ENCODE measurements at places on chromosomes 11 and 22.
A peak's percentile ranks its signal among the peaks of the same experiment; 100 is the strongest.

GRCh38 chr11:76661834-76662434 is 8.6 kb downstream of the LRRC32 start:
- H3K4me3 ChIP-seq = no peak overlapping the region
- peaks cover 5% of the 10 kb centered on the region for H3K4me1 ChIP-seq
- peaks cover 31% of the 10 kb centered on the region for H3K36me3 ChIP-seq
- no peak for DNase-seq
- H3K27me3 ChIP-seq = no peaks in the 10 kb centered on the region
- no peak overlapping the region for H3K27ac ChIP-seq

- no peak for DNase-seq
- H3K4me3 ChIP-seq = peak overlapping the region; percentile 28
- peaks cover 29% of the 10 kb centered on the region for H3K4me1 ChIP-seq
- H3K36me3 ChIP-seq = no peaks in the 10 kb centered on the region
- H3K27me3 ChIP-seq = peaks cover 11% of the 10 kb centered on the region
- H3K27ac ChIP-seq = no peak overlapping the region
Observed at GRCh38 chr22:40678493-40679248, 613 bp upstream of the MCHR1 start.

GRCh38 chr11:122882857-122883645 is 492 bp downstream of the JHY start:
- H3K4me1 ChIP-seq = peaks cover 20% of the 10 kb centered on the region
- H3K27me3 ChIP-seq = no peaks in the 10 kb centered on the region
- peak overlapping the region; percentile 69 for H3K4me3 ChIP-seq
- H3K27ac ChIP-seq = peak overlapping the region; percentile 73

GRCh38 chr11:117074119-117074518 is 24.1 kb downstream of the SIK3 start:
- no peaks in the 10 kb centered on the region for H3K36me3 ChIP-seq
- H3K4me3 ChIP-seq = no peak overlapping the region
- no peak for DNase-seq

DNA sequence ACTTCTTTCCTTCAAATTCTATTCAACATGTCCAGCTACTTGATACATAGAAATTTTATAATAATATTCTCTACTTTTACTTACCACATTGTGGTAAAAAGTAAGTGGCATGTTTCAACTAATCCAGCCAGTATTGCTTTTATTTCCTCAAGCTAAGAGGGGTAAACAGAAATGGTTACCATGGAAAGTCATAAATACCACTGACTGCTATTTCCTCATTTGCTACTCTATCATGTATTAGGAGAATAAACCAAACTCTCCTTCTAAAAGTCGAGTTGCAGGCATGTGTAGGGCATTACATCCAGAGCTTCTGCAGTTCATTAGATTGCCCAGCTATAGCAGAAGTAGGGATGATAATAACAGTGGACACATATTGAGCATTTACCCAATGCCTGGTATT is 208.4 kb downstream of the MAML2 start:
- no peak for DNase-seq
- H3K36me3 ChIP-seq = no peaks in the 10 kb centered on the region
- no peak overlapping the region for H3K4me3 ChIP-seq

DNA sequence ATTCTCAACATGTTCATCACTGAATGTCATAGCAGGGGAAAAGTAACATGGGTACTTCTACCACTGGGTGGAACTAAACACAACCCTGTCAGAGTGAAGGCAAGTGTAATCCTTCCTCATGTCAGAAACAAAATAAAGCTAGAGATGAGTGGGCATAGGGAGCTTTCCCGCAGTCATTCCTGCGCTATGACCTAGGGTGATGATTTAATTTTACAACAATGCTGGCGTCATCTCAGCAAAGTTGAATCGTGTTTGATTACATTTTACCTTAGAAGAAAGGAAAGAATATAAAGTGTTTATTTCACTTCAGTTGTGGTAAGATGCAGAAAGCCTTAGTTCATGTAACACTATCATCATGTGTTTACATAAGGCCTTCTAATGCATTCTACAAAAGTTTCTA is 355.6 kb downstream of the METTL15 start:
- peak; percentile 11 for DNase-seq
- no peaks in the 10 kb centered on the region for H3K4me1 ChIP-seq
- no peak overlapping the region for H3K27ac ChIP-seq
- no peak overlapping the region for H3K4me3 ChIP-seq

DNA sequence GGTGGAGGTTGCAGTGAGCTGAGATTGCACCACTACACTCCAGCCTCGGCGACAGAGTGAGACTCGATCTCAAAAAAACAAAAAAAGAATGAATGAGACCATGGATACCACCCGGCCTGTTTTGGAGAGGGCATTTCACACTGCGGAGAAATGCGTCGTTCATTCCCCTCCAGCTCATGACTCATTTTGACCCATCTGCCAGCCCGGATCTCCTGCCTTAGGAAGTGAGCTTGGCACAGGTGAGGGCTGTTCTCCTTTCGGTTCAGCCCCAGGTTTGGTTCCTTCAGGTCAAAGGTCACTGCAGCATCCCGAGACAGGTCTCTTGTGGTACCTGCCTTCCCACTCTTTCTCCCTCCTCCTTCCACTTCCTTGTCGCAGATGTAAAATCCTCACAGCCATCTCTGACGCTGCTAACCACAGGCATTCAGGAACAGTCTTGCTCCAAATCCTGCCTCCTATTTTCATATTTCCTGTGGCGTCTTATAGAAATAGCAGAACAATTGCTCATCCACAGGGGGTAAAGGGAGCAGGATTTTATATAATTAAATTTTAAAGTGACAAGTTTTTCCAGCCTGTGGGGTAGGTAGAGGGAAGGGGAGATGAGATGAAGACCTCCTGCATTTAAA is 517.9 kb downstream of the NTM start:
- no peaks in the 10 kb centered on the region for H3K4me1 ChIP-seq
- no peak overlapping the region for H3K27ac ChIP-seq
- H3K27me3 ChIP-seq = peaks cover 10% of the 10 kb centered on the region
- no peak overlapping the region for H3K4me3 ChIP-seq

- no peaks in the 10 kb centered on the region for H3K36me3 ChIP-seq
- H3K4me1 ChIP-seq = no peaks in the 10 kb centered on the region
- DNase-seq = no peak
- no peak overlapping the region for H3K27ac ChIP-seq
Observed at GRCh38 chr22:35008213-35008612, 57.7 kb upstream of the ISX start.

GRCh38 chr11:62545437-62546243 is 966 bp downstream of the AHNAK start:
- peak; percentile 89 for DNase-seq
- H3K27me3 ChIP-seq = no peaks in the 10 kb centered on the region
- peak overlapping the region; percentile 96 for H3K27ac ChIP-seq
- H3K4me3 ChIP-seq = peak overlapping the region; percentile 83

DNA sequence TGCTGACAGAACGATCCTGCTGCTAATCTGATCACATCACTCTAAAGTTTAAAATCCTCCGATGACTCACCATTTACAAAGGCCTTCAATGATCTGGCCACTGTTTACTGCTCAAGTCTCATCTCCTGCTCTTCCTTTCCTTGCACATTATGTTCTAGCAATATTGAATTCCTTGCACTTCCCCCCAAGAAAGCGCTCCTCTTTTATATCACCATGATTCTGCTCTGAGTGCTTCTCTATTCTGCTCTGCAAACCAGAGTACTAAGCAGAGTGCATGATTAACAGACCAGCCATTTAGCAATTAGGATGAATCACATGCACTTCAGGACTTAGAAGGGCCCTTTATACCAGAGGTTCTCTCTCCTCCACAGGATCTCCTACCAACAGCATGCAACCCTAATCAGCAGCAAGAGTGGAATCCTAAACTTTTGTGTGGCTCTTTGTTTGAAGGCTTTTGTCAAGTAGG is 1122.8 kb upstream of the CCDC90B start:
- no peaks in the 10 kb centered on the region for H3K4me1 ChIP-seq
- no peak overlapping the region for H3K4me3 ChIP-seq
- DNase-seq = no peak
- no peaks in the 10 kb centered on the region for H3K36me3 ChIP-seq
- H3K27ac ChIP-seq = no peak overlapping the region

- peak; percentile 52 for DNase-seq
- peaks cover 68% of the 10 kb centered on the region for H3K27me3 ChIP-seq
- no peaks in the 10 kb centered on the region for H3K36me3 ChIP-seq
- H3K4me3 ChIP-seq = no peak overlapping the region
- peaks cover 49% of the 10 kb centered on the region for H3K4me1 ChIP-seq
Observed at GRCh38 chr11:71247551-71248250, 4.7 kb downstream of the SHANK2 start.

DNA sequence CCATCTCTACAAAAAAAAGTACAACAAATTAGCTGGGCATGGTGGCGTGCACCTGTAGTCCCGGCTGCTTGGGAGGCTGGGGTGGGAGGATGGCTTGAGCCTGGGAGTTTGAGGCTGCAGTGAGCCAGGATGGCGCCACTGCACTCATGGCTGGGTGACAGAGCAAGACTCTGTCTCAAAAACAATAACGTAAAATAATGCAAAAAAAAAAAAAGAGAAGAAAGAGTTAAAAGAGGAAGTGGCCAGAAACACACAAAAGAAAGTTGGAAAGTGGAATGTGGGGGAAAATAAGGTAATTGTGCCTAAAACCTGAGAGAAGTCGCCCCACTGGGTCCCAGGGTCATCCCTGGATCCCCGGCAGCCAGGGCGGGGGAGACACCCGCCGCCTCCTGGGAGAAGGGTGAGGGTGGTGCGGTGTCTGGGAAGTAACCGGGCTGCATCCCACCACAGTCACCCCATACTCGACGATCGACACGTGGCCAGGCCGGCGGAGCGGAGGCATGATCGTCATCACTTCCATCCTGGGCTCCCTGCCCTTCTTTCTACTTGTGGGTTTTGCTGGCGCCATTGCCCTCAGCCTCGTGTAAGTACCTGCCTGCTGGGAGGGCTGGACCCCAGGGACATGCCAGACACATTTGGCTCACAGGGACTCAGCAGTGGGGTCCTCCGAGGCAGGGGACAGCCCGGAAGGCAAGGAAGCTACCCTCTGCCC is 8.1 kb downstream of the UPK3A start:
- no peak overlapping the region for H3K4me3 ChIP-seq
- no peak overlapping the region for H3K27ac ChIP-seq
- no peaks in the 10 kb centered on the region for H3K27me3 ChIP-seq
- H3K36me3 ChIP-seq = no peaks in the 10 kb centered on the region
- DNase-seq = no peak

DNA sequence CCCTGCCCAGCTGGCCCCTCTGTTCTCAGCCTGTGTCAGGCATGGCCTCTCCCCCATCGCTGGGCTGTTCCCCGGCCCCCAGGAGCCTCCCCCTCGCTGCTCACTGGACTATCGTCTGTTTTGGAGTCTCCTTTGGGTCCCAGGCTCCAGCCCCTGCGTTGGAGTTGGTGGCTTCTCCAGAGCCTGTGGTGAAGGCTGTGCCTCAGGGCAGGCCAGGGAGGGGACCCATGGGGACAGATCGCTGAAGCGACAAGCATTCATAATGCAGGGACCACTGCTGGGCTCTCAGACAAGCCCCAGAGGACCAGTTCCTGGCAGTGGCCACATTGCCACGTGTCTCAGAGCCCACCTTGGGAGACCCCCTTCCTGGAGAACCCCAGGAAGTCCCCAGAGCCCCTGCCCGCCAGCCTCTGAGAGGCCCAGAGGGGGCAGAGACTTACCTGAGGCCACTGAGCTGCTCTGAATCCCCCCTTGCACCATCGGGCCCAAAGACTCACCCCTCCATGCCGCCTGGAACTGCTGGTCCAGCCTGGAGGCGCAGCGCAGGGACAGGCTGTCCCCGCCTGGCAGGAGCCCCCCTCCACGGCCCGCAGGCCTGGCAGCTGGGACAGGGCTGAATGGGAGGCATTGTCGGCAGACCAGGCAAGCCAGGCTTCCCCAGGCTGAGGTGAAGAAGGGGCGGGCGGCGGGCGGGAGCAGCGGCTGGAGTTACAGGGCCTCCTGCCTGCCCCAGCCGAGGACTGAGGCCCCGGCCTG is at the start of gene CHADL:
Gene CHADL (minus strand): TSS at position 555 of the 756 bp plus-strand sequence. CDS start 50 bp downstream, at position 505.
- peaks cover 6% of the 10 kb centered on the region for H3K36me3 ChIP-seq
- H3K27ac ChIP-seq = peak within 1 kb of the TSS; percentile 42
- H3K4me3 ChIP-seq = no peak within 1 kb of the TSS

DNA sequence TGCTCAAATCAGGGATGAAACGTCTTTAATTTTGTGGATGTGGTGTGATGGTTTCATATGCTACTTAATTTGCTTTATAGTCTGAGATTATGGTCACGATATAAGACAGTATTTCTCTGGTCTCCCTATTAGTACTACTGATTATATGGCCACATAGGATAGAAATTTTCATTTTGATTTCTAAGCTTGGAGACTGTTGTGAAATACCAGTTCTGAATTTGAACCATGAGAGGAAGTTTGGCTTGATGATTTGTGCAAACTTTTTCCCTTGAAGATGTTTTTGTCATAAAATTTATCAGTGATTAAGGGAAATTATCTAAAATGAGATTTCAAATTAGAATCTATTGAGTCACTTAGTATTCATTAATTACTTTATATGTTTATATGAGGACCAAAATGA is 2.7 kb downstream of the RNF169 start:
- no peak overlapping the region for H3K27ac ChIP-seq
- no peak overlapping the region for H3K4me3 ChIP-seq
- DNase-seq = no peak
- H3K27me3 ChIP-seq = no peaks in the 10 kb centered on the region

GRCh38 chr11:66901964-66902390 is 45.1 kb downstream of the LRFN4 start:
- no peak overlapping the region for H3K27ac ChIP-seq
- H3K27me3 ChIP-seq = no peaks in the 10 kb centered on the region
- no peaks in the 10 kb centered on the region for H3K36me3 ChIP-seq
- H3K4me1 ChIP-seq = peaks cover 21% of the 10 kb centered on the region
- no peak for DNase-seq

DNA sequence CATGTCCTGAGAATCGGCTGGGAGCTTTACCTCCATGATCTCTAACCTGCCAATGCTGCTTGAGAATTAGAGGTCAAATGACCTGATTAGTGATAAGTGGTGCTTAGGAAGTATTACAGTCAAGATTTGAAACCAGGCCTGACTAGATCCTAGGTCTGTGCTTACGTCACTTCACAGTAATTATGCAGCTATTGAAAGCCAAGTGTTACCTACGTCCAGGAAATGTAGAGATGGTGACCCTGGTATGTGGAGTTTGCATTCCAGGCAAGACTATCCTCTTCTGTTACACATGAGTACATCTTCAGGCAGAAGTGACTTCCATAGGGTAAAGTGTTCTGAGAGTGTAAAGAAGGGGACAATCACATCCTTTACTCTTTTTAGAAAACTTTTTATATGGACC is 530.4 kb upstream of the TENM4 start:
- H3K36me3 ChIP-seq = no peaks in the 10 kb centered on the region
- H3K27ac ChIP-seq = no peak overlapping the region
- H3K4me1 ChIP-seq = no peaks in the 10 kb centered on the region
- no peak overlapping the region for H3K4me3 ChIP-seq

GRCh38 chr11:2096011-2096918 is 42.9 kb downstream of the IGF2 start:
- H3K4me1 ChIP-seq = peaks cover 67% of the 10 kb centered on the region
- no peak for DNase-seq
- H3K27ac ChIP-seq = peak overlapping the region; percentile 73
- no peaks in the 10 kb centered on the region for H3K36me3 ChIP-seq

DNA sequence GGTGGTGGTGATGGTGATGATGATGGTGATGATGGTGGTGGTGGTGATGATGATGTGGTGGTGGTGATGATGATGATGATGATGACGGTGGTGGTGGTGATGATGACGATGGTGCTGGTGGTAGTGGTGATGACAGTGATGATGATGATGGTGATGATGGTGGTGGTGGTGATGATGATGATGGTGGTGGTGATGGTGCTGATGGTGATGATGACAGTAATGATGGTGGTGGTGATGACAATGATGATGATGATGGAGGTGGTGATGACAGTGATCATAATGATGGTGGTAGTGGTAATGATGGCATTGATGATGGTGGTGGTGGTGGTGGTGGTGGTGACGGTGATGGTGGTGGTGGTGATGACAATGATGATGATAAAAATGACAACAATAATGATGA is 52.1 kb upstream of the ANO1 start:
- no peak overlapping the region for H3K27ac ChIP-seq
- H3K4me3 ChIP-seq = no peak overlapping the region
- DNase-seq = no peak
- peaks cover 1% of the 10 kb centered on the region for H3K27me3 ChIP-seq
- no peaks in the 10 kb centered on the region for H3K4me1 ChIP-seq

Data from stomach (tissue), 19 donors.